ENCODE measurements at places on chromosomes 5 and 9.
A peak's percentile ranks its signal among the peaks of the same experiment; 100 is the strongest.

GRCh38 chr5:79840084-79840990, 150.7 kb downstream of the CMYA5 start:
- no peak for DNase-seq

DNA sequence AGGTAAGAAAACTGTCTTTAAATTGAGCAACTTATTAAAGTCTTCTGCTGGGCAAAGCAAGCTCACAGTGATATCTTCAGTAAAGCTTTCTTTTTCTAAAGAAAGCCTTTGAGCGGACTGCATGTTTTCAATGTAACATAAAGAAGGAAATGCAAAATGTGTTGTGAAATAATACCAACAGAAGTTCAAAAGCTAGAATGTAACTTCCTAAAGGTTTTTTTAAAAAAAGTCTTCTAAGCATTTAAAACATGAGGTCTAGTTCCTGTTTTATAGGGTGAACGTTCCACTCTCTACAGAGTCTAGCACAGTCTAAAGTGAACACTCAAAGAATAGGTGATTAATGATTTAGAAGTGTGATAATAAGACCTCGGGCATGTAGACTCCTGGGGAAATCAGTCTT, 62.9 kb downstream of the DENND1A start:
- DNase-seq: no peak

- DNase-seq: no peak
Observed at GRCh38 chr5:96633820-96634219, 28.4 kb upstream of the CAST start.

DNA sequence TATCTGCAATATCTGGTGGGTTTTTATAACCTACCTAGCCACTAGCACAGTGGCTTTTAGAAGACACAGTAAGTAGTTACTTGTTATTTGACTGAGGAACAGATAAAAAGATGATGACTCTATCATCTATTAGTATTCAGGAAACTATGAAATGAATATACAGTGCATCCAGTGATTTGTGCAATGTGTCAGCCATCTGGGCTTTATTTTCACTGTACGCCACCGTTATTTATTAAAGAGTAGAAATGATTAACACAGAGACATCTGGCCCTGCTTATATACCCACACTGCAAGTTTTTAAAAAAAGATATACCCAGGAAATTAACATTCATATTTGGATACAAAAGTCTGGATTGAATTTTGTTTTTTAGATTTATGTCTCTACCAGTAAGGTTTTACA, 408.4 kb downstream of the PDE4D start:
- DNase-seq: no peak

DNA sequence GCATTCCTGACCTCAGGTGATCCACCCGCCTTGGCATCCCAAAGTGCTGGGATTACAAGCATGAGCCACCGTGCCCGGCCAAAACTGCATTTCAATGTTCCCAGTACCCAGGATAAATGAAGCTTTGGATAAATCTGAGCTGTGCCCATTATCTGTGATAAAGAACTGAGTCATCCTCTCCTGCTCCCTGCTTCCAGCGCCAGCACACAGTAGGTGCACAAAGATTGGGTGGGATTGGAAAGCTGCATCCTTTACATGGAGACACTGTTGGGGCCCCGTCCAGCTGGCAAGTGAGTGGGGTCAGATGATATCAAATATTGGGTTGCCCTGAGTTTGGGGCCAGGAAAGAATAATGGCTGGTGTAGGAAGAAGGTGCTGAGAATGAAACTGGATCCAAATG, 17.4 kb downstream of the SH2D3C start:
- no peak for DNase-seq

DNA sequence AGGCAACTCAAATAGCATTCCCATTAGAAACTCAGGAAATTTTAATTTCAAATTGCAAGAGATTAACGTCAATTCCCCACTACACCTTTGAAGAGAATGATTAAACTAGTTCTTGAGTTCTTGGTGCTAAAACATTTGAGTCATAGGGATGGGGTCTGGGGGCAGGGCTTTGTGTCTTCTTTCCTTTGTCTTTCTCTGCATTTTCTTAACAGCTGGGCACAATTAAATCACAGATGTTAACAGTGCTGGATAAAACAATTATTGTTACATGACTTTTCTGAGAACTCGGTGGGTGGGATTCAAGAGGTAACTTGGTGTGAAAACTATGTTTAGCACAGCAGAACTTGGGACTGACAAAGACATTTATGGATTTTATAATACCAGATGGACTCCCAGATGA, 351.9 kb upstream of the TNC start:
- no peak for DNase-seq

DNA sequence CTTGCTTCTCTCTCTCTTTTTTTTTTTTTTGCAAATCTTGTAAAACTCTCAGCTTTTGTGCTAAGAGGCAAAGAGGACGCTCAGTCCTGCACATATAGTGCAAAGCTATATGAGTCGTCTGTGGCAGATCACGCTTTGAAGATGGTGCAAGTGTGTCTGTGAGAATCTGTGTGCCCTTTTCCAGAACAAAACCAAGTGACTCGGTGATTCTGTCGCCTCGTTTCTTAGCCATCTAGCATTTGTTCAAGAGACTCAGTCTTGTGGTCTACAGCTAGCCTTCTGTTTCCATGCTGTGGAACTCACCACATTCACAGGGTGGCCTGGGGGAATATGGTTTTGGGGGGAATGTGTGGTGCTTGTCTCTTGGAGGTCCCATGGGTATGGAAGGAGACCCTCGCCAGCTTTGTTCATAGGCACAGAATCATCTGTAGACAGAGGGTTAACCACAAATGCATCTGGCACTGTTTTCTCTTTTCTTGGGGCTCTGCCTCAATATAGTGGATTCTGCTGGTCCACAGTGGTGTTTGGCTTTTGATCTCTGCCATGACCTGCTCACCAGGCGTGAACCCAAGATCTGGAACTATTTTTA, 82.1 kb downstream of the C9orf152 start:
- peak; percentile 49 for DNase-seq

- peak; percentile 44 for DNase-seq
Observed at GRCh38 chr5:138725153-138725817, 27.9 kb upstream of the CTNNA1 start.

DNA sequence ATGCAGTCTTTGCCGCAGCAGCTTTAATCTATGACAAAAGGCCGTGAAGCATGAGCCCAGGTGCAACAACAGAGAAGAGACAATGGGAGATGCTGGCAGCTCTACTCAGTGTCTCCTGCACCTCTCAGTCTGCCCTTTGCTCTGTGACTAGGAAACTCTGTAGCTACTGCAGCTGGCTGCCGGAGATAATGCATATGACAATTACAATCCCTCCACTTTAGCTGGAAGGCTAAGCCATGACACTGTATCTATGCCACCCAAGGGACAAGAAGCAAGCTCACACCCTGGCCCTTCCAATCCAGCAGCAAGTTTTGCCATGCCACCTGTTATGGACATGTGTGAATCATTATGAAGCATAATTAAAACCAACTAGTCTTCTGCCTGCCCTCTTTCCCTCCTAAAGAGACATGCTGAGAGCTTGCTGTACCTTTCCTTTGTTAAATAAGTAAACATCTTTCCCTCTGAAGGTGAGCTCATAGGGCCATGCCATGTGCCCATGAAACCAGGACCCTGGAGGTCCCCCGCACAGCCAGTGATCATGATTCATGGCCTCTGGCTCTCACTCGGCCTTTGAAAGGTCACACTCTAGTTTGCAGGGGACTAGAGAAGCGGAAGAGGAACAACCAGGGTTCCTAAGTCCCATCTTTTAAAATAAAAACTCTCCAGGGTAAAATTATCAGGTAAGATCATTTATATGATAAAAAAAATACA, 219.4 kb downstream of the SPOCK1 start:
- DNase-seq: no peak

Data from right forelimb (tissue), 1 donor.